ENCODE measurements at places on chromosomes 7 and 10. TPM values are rescaled to one million over a fixed set of nuclear protein-coding genes. Genes with fewer than 3 reads are reported as not detected.

DNA sequence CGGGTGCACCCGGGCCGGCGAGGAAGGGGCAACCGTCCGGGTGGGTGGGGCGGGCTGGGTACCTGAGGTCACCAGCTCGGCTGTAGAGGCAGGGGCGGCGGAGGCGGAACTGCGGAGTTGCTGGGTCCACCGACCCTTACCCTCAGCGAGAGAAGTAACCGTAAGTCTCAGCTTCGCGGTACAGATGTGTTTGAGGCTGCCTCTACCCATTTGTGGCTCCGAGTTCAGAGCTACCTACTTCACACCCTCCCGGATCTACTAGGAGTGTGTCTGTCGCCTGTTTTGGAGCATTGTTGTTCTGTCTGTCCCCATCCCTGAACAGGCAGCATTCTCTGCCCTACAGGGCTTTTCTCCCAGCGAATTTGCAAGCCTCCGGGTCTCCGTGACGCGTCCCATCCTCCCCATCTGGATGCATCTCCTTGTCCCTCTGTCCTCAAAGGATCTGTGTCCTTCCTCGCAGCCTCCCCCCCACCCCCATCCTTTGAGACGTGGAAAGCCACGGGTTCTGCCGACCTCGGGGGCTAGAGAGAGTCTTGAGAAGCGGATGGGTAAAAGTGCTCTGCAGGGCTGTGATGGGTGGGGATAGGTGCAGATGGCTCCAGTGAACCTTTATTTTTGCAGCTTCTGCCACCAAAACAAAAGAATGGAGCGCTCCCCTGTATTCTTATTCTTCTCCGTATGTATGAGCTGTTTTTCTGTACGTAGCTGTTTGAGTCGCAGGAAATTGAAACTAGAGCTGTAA lies 757 bp downstream of the ANKIB1 start:
- no peak for DNase-seq

DNA sequence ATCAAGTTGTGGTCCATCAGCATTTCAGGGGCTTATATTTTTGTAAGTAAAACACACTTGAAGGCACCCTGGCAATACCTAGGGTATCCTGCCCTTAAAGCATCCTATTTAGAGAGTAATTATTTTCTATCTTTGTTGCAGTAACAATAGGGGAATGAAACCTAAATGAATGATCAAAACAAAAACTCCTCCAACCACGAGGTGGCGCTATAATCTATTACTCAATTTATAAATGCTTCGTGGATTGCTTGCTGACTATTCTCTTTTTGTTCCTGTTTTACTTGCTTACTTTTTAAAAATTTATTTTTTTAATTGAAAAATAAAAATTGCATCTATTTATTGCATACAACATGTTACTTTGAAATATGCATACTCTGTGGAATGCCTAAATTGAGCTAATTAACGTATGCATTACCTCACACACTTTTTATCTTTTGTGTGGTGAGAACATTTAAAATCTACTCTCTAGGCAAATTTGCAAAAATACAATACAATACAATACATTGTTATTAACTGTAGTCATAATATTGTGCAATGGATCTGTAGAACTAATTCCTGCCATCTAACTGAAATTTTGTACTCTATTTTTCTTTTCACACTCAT lies 147.7 kb upstream of the BMPER start:
- DNase-seq: no peak

GRCh38 chr10:79947787-79948424 lies 999 bp downstream of the SFTPD start:
- no peak for DNase-seq

DNA sequence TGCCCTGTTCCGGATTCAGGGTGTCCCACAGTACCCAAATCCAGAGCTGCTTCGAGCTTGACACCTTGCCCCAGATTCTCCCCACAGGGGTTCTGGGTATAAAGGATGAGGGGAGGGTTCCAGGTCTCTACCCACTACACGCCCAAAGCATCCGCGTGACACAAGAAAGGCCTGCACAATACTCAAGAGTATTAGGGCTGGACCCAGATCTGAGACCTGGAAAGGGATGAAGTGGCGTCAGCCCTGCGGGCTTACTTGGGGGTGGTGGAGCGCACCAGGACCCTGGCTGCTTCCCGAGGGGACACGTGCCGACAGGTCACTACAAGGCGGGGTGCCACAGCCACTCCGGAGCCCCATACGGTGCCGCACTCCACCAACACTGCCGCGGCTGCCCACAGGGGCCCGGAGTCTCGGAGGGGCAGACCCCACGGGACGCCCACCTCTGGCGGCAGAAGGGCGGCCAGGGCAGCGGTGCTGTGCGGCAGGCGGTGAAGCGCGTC lies 1.3 kb downstream of the TYSND1 start:
- DNase-seq: peak; percentile 39

DNA sequence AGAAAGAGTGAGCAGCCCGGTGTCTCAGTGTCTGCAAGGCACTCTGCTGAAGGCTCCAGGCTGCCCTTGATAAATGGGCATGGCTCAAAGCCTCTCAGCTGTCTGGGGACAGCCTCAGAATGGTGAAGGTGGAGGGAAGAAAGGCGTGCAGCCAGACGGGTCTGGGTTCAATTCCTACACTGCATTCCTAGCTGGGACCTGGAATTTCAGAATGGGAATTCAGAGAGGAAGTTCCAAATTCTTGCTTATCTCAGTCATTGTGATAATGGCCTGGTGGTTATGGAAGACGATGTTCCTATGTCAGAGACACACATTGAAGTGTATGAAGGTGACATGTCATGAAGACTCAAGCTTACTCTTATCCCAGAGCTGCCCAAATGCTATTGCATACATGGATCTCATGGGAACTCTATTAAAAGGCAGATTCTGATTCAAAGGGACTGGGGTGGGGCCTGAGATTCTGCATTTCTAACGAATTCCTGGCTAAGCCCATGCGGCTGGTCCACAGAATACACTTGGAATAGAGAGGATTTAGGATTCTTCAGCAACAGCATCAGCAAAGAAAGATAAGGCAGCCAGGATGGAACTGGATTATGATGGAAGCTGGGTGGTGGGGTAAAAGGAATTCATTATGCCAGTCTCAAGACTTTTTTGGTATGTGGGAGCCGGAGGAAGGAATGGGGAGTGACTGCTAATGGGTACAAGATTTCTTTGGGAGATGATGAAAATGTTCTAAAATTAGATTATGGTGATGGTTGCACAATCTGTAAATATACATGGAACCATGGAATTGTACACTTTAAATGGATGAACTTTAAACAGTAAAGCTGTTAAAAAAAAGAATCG lies 82.6 kb upstream of the ZMIZ1 start:
- no peak for DNase-seq

DNA sequence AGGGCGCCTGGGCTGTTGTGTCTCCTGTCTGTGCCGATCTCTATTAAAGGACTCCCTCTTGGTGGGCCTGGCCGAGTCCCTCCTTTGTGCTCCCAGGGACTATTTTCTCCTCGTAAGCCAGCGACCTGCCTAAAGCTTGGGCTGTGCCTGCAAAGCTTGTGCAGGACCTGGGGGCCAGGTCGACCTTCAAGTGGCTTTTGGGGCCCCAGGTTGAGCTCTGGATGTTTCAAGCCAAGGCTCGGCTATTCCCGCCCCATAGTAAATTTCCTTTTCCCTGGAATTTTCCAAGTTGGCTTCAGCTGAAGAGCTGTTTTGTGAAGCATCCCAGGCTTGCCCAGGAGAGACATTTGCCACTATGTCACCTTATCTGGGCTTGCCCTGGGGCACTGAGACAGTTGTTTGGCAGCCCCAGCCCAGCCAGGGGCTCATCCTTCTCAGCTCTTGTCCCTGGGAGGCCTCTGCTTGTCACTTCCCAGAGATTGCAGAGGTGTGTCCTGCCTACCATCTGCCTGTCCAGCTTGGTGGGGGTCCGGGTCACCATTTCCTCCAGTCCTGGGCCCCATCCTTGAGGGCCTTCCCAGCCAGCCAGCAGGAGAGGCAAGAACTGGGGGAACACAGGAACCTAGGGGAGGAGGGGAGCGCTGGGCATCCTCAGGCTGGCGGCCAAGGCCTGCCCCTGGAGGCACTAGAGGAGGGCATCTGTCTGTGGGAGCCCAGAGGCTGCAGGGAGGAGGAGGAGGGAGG lies 20.2 kb downstream of the ZMIZ2 start:
- no peak for DNase-seq

- DNase-seq: no peak
Measured at GRCh38 chr10:89351412-89351779, 23.6 kb downstream of the IFIT3 start.

GRCh38 chr10:1476455-1476803 lies 260.9 kb downstream of the ADARB2 start:
- no peak for DNase-seq

- no peak for DNase-seq
Measured at GRCh38 chr7:74443543-74444247, 10.0 kb upstream of the GTF2IRD1 start.

GRCh38 chr7:96300502-96300901 lies 21.4 kb downstream of the SLC25A13 start:
- no peak for DNase-seq

DNA sequence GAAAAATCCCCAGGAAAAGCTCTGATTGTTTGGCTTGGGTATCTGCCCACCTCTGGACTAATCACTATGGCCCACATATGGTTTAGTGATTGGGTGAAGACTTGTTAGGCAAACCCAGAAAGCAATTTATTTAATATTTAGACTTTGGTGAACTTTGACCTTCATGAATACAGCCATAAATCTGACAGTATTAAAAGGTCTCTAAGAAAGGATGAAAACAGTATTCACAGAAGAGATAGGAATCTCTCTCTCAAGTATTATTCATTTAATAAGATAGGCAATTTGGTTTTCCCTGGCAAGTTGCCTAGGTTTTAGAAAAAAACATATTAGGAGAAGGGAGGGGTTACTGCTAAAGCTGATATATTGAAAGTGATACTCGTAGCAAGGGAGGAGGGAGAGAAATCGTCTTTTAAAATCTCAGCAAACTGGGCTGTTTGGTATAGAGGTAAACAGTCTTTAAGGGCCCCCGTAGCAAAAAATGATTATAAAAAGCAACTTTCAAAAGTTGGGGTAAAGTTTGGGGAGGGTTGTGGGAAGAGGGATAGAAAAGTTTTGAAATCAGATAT lies 57.1 kb downstream of the LSMEM1 start:
- DNase-seq: no peak

DNA sequence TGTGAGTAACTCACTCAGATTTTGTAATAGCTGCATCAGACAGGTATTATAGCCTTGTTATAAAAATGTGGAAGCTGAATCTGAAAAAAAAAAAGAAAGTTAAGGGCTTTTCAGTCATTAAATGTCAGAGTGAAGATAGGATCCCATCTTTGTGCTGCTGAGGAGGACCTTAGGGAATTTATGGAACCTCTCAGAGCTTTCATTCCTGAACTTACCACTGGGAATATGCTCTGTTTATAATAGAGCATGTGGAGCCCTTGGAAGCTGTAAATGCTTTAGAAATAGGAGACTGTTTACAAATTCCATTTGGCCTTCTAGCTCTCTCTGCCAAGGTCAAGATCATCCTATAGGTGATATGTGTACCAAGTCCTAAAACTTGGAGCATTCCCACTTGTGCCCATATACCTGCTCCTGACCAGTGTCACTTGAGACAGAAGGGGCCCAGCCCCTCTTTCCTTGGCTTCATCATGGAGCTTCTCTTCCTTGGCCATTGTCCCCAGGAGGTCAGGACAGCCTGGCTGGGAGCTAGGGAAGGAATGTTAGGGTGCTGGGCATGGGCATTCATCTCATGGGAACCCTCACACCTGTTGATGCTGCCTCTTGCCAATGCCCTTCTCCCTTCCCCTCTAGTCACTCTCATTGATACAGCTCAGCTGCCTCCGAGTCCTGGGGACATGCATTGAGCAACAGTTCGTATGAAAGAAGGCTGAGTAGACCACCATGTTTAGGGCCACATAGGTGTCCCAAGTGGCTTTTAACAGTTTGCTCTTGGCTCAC lies 105.3 kb downstream of the LRRC18 start:
- no peak for DNase-seq

GRCh38 chr10:132909491-132910071 lies 32.8 kb downstream of the CFAP46 start:
- DNase-seq: no peak

DNA sequence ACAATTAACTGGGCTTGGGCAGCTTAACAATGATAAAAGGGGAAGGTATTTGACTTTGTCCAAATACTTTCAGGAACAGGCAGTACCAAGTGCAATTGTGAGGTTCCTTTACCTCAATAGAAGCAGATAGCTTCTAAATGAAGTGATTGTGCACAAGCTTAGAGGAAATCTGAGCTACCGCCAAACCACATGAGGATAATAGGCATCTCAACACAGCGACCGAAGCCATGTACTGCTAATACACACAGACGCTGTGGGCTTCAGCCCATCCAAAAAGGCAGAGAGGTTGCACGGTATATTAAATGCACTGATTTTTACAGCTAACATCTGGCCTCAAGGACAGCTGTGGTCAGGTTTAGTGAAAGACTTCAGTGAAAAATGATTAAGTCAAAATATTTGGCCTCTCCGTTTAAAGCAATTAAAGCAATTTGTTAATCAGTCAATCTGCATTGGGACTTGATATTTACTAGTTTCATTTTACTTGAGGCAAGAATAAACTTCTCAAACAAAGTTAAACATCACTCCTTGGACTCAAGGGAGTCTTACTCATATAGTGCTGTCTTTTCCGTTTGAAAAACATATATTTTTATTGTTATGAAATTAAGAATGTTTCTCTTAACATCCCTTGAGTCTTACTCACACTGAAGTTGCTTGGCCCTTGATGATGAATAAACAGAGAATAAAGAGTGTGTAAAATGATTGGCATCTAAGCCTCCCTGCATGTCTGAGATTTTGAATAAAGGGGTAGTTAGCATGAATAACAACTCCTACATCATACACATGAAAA lies 306.3 kb downstream of the C7orf25 start:
- no peak for DNase-seq

DNA sequence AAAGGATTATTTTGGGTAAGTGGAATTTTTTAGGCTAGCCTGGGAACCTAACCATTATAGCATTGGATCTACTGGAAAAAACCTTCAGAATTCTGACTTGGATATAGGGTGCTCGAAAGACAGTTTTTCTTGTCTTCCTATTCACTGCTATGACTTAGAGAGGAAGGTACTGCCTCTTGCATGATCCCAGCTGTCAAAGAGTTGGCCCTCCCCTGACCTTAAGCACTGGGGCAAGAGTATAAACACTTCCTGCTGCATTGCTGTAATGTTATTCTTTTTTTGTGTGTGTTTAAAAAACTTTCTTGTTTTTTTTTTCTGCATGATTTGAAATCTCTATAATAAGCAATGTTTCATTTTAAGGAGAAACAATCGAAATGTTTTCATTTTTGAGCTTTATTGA lies 113.0 kb downstream of the LRMDA start:
- DNase-seq: no peak

- no peak for DNase-seq
Measured at GRCh38 chr10:53904506-53905241, 896.4 kb downstream of the PCDH15 start.

Gene ADIRF
- total RNA-seq: 8.8 TPM

Gene ACSM6
- 3.6 TPM for total RNA-seq

Gene NPY4R
- not detected for total RNA-seq

Gene INHBA
- total RNA-seq: 6.1 TPM

Gene ASIC3
- 0.47 TPM for total RNA-seq

Gene TYW1
- total RNA-seq: 6.5 TPM

Gene GPR37
- 0.87 TPM for total RNA-seq

Gene GATA3
- total RNA-seq: not detected

Gene RTKN2
- total RNA-seq: 0.06 TPM

Gene SFTPA1
- 0.28 TPM for total RNA-seq

Gene MYOZ1
- not detected for total RNA-seq

Gene PPP1R3C
- total RNA-seq: 7.1 TPM

Gene LIPJ
- total RNA-seq: 0.47 TPM

Gene CACUL1
- 16.5 TPM for total RNA-seq

Gene OGDHL
- total RNA-seq: 4.7 TPM
